ENCODE measurements at places on chromosomes 13 and 19.

GRCh38 chr19:17778968-17779929, 15.7 kb upstream of the B3GNT3 start:
- DNase-seq = peak; percentile 55

DNA sequence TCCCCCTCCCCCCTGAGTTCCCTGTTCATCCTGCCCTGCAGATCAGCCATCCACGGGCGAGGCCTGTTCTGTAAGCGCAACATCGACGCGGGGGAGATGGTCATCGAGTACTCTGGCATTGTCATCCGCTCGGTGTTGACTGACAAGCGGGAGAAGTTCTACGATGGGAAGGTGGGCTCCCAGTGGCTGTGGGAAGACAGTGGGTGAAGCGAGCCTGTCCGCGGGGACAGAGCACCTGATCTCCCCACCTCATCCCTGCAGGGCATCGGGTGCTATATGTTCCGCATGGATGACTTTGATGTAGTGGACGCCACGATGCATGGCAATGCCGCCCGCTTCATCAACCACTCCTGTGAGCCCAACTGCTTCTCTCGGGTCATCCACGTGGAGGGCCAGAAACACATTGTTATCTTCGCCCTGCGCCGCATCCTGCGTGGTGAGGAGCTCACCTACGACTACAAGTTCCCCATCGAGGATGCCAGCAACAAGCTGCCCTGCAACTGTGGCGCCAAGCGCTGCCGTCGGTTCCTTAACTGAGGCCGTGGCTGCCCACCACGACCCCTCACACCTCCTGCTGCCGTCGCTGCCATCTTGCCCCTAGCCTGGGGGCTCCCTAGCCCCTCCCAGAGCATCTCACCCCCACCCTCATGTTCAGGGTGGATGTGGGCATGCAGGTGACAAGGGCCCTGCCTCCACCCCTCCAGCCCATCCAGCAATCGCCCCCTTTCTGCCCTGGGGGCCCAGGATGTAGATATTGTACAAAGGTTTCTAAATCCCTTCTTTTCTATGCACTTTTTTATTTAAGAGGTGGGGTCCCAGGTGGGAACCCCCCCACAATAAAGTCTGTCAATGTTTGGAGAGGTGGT, 4.0 kb downstream of the IGFLR1 start:
- no peak for DNase-seq

DNA sequence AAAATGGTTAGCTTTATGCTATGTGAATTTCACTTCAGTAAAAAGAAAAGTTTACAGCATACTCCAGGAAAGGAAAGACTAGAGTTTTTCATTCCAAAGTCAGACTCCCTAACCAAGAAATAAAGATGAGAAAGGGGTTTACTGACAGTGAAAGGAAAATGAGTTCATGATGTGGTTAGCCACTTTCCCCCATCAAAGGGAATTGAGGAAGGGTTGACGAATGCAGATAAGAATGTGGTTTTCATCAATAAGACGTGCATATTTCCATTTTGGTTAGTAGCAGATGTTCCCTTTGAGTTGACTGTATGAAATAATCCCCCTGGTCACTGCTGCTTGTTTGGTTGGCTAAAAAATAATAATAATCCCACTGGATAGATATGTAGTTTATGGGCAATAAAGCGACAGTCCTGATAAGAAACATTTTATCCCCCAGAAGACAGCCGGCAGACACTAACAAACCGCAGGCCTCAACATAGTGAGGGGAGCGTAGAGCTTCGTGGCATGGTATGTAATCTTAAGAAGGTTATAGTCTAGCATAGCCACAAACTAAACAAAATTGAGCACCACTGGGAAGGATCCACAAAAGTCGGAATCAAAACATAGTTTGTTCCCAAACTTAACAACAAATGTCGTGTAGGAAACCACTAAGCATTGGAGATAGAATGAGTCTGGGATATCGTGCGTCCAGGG, 114.8 kb downstream of the COL4A2 start:
- no peak for DNase-seq

GRCh38 chr13:46893221-46893740, 3.6 kb downstream of the HTR2A start:
- DNase-seq = no peak

GRCh38 chr19:13298565-13299481, 148.6 kb downstream of the IER2 start:
- no peak for DNase-seq

- DNase-seq = peak; percentile 51
Observed at GRCh38 chr19:14091813-14092462, 1.4 kb upstream of the SAMD1 start.

GRCh38 chr13:98026457-98026857, 73.0 kb downstream of the IPO5 start:
- no peak for DNase-seq

GRCh38 chr13:31965361-31966066, 66.1 kb upstream of the FRY start:
- DNase-seq = no peak

- no peak for DNase-seq
Observed at GRCh38 chr19:15291089-15291488, 41.2 kb downstream of the BRD4 start.

GRCh38 chr13:29545988-29546387, 49.5 kb downstream of the SLC7A1 start:
- DNase-seq = no peak

DNA sequence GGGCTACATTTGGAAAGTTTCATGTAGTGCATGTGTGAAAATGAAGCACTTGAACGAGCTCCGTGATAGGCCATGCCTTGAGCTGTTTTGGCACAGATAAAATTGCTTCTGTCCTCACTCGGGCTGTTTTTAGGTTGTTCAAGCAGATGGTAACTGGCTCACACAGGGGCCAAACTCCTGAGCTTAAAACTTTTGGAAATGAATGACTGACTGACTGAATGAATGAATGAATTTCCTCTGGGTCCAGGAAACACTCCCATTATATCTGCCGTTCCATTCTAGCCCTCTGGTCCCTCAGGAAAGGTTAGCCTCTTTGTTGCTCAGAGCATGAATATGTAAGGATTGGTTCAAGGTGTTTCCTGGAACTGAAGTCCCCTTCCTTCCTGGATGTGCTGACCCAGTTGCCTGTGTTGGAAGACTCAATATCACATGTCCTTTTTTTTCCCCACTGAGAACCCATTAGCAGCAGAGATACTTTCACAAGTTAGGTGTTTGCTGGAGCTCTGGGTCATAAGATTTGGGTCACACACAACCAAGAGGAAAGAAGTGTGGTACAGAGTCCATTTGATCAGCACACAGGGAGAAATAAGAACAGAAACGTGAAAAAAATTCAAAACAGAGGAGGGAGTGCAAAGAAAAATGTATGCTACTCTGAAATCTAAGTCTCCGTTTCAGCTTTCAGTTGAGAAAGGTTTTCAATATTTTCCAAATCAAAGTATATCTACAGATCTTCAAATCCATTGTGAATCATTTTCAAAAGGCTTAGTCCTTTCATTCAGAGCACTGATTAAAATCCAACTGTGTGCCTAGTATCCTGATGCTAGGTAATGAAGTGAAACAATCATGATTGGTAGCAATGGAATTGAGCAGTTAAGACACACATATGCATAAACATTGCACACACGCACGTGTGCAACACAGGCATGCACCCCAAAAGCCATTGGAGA, 18.9 kb downstream of the MBNL2 start:
- no peak for DNase-seq

DNA sequence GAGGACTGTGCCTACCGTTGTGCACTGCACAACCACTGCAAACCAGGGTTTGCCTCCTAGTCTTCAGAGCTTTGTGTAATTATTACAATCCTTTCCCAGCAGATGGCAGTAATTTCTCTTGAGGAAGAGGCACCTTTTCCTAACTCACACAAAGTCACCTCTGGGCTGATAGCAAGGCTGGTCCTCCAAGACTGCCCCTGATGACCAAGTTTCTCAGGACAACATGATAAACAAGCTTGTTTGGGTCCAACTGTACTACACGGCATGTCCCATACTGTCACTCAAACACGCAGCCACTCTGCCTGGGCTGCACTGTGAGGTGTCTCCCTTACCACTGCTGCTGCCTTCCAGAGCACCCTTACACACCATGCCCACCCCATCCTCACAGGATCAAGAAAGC, 39.3 kb downstream of the RFXAP start:
- DNase-seq = no peak

- DNase-seq = no peak
Observed at GRCh38 chr13:75902166-75903104, 266.3 kb downstream of the LMO7 start.

- DNase-seq = no peak
Observed at GRCh38 chr19:750640-751423, at the start of gene MISP. MISP (plus strand) TSS chr19:751112; CDS start chr19:756947, 5,835 bp downstream.

DNA sequence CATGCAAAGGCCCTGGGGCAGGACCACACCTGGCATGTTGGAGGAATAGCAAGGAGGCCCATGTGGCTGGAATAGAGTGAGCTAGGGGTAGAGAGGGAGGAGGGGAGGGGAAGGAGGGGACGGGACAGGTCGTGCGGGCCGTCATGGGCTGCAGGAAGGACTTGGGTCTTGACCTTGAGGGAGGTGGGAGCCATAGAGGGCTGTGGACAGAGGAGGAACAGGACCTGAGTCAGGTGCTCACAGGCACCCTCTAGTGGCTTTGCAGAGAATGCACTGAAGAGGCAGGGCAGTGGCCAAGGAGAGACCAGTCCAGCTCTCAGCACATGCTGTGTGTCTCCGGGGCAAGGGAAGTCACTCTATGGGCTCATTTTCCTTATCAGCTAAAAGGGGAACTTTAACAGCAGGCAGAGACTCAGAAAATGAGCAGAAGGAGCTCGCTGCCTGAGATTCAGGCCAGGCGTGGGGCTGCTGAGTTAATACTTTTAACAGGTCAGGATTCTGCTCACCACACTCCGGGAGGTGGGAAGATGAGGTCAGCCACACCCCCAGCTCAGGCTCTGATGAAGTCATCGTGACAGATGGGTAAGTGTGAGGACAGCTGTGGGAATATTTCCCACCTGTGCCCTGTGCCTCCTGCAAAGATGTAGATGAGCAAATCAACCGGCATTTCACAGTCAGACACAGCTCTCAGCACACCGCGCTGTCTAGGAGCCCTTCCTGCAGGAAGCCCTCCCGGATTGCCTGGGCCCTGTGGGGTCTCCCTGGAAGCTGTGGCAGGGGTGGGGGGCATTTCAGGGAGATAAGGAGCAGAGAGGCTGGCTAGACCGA, 6.0 kb upstream of the TNFAIP8L1 start:
- peak; percentile 73 for DNase-seq

- peak; percentile 80 for DNase-seq
Observed at GRCh38 chr13:99281811-99282263, 23.7 kb upstream of the GPR18 start.

DNA sequence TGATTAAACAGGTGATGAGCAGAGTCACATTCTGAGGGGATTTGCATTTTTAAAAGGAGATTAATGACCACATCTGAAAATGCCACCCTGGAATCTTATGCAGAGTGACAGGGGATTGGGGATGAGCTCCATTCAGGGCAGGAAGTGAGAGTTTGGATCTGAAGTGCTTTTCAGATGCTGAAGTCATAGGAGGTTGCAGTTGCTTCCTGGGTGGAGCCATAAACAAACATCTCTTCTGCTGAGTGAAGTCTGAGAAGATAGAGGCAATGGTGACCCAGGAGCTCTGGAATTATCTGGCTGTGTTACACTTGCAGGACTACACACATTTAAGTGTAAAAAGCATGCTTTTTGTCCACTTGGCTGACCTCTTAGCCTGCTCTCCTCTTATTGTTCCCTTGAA, 51.4 kb upstream of the PSG8 start:
- no peak for DNase-seq

DNA sequence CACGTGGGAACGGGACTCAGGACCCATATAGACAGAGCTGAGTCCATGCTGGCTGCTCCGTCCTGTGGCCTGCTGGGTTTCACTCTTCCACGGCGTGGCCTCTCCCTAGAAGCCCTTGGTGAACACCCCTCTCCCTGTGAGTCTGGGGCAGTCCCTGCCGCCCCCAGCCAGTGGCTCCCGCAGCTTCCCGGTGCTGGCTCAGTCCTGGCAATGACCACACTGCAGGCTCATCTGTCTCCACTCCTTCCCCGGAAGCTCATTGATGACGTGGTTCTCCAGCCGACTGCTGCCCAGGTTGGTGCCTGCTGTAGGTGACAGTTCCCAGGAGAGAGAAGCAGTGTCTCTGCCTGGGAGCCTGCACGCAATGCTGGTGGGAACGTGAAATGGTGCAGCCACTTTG, 2.1 kb upstream of the TEX29 start:
- no peak for DNase-seq

DNA sequence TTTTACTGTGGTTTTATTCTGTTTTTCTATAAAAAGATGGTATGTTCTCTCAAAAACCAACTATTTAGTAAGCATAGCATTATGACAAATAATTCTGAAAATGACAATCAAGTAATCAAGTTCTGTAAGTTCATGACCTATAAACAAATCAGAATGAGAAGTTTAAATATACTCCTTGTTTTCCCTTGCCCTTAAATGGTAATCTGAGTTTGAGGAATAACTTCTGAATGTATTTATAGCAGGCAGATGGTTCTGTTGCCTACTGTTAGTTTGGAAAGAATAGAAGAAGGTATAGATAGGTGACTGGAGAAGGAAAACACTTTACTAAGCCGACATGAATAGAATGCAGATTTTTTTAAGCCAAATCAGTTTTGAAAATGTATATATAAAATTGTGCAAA, 63.9 kb downstream of the POSTN start:
- no peak for DNase-seq

DNA sequence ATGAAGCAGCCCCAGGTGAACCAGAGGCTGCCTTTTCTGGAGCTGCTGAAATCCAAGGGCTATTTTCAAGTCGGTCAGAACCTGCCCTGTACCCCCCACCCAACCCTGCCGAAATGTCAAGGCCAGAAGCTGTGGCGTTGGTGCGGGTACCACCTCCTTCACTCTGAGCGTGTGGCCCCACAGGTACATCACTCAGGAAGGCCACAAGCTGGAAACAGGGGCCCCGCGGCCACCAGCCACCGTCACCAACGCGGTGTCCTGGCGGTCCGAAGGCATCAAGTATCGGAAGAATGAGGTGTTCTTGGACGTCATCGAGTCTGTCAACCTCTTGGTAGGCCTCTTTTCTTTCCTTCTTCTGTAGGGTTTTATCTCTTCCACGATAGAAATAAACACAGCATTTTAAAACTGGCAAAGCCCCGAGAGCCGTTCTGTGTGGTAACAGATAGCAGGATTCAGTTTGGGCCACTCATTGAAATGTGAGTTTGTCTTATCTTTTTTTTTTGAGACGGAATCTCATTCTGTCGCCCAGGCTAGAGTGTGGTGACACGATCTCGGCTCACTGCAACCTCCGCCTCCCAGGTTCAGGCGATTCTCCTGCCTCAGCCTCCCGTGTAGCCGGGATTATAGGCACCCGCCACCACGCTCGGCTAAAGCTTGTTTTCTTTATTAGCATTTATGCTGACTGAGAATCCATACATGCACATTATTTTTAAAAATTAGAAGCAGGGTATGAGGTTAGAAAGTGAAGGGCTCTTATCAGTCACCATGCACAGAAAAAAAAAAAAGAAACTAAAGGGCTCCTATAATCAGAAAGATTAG, 11.3 kb downstream of the AP1M1 start:
- no peak for DNase-seq

- no peak for DNase-seq
Observed at GRCh38 chr13:53569453-53569852, 540.8 kb downstream of the OLFM4 start.

- no peak for DNase-seq
Observed at GRCh38 chr19:18073197-18073596, 13.5 kb downstream of the IL12RB1 start.

GRCh38 chr13:43908156-43909126, 28.7 kb downstream of the LACC1 start:
- DNase-seq = no peak

- no peak for DNase-seq
Observed at GRCh38 chr13:44407891-44408290, 34.3 kb downstream of the SERP2 start.

GRCh38 chr19:48113190-48113917, 2.7 kb upstream of the PLA2G4C start:
- DNase-seq = no peak

Data from Right ventricle myocardium superior (tissue), 1 donor.